Thoracic aorta (tissue), 2 donors: ENCODE measurements at places on chromosomes 6 and 20.

GRCh38 chr6:41049955-41050354 lies 3.0 kb upstream of the APOBEC2 start:
- no peak overlapping the region for H3K4me3 ChIP-seq
- H3K27ac ChIP-seq: no peak overlapping the region
- H3K27me3 ChIP-seq: no peaks in the 10 kb centered on the region
- H3K36me3 ChIP-seq: no peaks in the 10 kb centered on the region

GRCh38 chr6:54286141-54286540 lies 22.1 kb upstream of the TINAG start:
- H3K27me3 ChIP-seq: no peaks in the 10 kb centered on the region
- no peak overlapping the region for H3K27ac ChIP-seq
- no peak for DNase-seq
- H3K36me3 ChIP-seq: no peaks in the 10 kb centered on the region
- no peaks in the 10 kb centered on the region for H3K4me1 ChIP-seq

GRCh38 chr6:88161940-88162339 lies 4.2 kb downstream of the CNR1 start:
- no peaks in the 10 kb centered on the region for H3K27me3 ChIP-seq
- H3K4me3 ChIP-seq: no peak overlapping the region
- no peak for DNase-seq
- H3K4me1 ChIP-seq: peaks cover 3% of the 10 kb centered on the region
- H3K36me3 ChIP-seq: no peaks in the 10 kb centered on the region

DNA sequence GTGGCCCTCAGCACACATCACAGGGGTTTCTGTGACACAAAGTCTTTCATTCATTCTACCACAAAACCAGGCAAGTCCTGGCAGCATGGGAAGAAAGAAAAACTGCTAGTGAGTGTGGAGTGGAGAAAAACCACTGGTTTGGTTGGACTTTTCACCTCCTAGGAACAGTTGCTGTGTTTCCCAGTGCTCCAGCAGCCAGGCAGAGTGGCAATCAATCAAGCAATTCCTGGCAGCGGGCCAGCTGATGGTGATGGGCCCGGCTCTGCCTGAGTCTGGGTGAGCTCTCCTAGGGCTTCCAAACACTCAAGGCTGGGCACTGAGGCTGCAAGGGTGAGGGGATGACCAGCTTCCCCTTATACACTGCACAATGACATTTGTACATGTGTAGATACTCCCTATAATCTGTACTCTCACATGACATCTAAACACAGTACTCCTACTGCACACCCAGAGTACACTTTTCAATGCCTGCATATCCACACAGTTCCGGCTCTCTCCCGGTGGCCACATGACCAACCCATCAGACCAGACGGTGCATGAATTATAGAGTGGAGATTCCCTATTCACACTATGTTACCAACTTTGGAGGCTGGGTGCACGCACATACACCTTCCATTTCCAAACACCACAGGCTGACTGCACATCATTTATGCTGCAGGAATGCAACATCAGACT lies 156.6 kb downstream of the UNC5CL start:
- no peak overlapping the region for H3K4me3 ChIP-seq
- no peaks in the 10 kb centered on the region for H3K36me3 ChIP-seq
- H3K4me1 ChIP-seq: no peaks in the 10 kb centered on the region
- DNase-seq: no peak
- no peak overlapping the region for H3K27ac ChIP-seq

GRCh38 chr6:2990248-2990931 lies 9.3 kb upstream of the NQO2 start:
- DNase-seq: no peak
- no peaks in the 10 kb centered on the region for H3K27me3 ChIP-seq
- no peaks in the 10 kb centered on the region for H3K36me3 ChIP-seq
- H3K4me1 ChIP-seq: peaks cover 22% of the 10 kb centered on the region
- H3K4me3 ChIP-seq: peak overlapping the region; percentile 71

DNA sequence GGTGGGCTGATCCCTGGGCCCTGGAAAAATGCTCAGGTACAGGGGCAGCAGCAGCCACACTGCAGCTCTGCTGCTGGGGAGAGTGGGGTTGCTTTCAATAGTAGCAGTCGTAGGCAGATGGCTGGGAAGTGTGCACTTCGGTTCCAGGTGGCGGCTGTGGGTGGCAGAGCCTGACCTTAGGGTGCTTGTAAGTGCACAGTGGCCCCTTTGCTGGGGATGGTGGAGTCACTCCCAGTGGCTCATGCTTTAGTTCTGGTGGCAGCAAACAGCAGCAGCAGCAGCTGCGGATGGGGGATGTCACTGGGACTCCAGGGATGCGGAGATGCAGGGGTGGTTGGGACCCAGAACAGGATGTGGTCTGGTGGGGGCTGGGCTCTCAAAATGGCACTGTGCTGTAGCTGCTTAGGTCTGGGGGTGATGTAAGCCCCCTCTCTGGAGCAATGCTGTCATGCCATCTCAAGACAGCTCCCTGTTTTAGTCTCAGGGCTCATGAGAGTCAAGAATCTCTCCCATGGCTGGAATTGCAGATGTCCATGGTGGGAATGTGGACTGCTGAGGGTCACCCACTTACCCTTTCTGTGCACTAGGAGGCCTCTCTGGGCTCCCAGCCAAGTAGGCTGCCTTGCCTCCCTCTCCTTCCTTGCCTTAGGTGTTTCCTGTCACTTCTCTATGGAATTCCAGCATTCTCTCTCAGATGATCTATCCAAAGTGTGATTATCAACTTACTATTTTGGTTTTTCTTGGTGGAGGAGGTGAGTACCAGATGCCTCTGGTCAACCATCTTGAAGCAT lies 146.7 kb upstream of the SLC22A23 start:
- no peaks in the 10 kb centered on the region for H3K36me3 ChIP-seq
- no peaks in the 10 kb centered on the region for H3K4me1 ChIP-seq
- no peak overlapping the region for H3K4me3 ChIP-seq
- DNase-seq: no peak
- no peaks in the 10 kb centered on the region for H3K27me3 ChIP-seq

GRCh38 chr6:35064757-35065440 lies 76.2 kb downstream of the TCP11 start:
- H3K27me3 ChIP-seq: no peaks in the 10 kb centered on the region
- peaks cover 22% of the 10 kb centered on the region for H3K36me3 ChIP-seq
- H3K27ac ChIP-seq: peak overlapping the region; percentile 39
- H3K4me3 ChIP-seq: no peak overlapping the region

- DNase-seq: no peak
- no peaks in the 10 kb centered on the region for H3K36me3 ChIP-seq
- no peaks in the 10 kb centered on the region for H3K27me3 ChIP-seq
- no peak overlapping the region for H3K27ac ChIP-seq
These were observed 95.1 kb upstream of the MPC1 start for GRCh38 chr6:166477647-166478365.

- no peaks in the 10 kb centered on the region for H3K4me1 ChIP-seq
- DNase-seq: no peak
- H3K36me3 ChIP-seq: no peaks in the 10 kb centered on the region
- H3K27me3 ChIP-seq: no peaks in the 10 kb centered on the region
These were observed 59.9 kb downstream of the ANKEF1 start for GRCh38 chr20:10094566-10095173.

DNA sequence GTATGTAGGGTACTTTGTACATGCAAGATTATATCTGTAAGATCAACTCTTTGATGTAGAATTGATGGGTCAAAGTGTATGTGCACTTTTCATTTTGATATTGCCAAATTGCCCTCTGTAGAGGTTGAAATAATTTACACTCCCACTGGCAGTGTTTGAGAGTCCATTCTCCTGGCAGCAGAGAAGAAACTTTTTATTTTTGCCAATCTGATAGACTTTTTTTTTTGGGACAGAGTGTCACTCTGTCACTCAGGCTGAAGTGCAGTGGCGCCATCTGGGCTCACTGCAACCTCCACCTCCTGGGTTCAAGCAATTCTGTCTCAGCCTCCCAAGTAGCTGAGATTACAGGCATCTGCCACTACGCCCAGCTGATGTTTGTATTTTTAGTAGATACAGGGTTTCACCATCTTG lies 199.2 kb downstream of the ZFAND3 start:
- no peaks in the 10 kb centered on the region for H3K27me3 ChIP-seq
- H3K36me3 ChIP-seq: no peaks in the 10 kb centered on the region
- DNase-seq: no peak
- H3K27ac ChIP-seq: no peak overlapping the region
- peaks cover 6% of the 10 kb centered on the region for H3K4me1 ChIP-seq
- no peak overlapping the region for H3K4me3 ChIP-seq

- H3K27me3 ChIP-seq: no peaks in the 10 kb centered on the region
- no peaks in the 10 kb centered on the region for H3K36me3 ChIP-seq
- DNase-seq: no peak
- H3K27ac ChIP-seq: no peak overlapping the region
These were observed 29.6 kb downstream of the DSE start for GRCh38 chr6:116400328-116400727.

DNA sequence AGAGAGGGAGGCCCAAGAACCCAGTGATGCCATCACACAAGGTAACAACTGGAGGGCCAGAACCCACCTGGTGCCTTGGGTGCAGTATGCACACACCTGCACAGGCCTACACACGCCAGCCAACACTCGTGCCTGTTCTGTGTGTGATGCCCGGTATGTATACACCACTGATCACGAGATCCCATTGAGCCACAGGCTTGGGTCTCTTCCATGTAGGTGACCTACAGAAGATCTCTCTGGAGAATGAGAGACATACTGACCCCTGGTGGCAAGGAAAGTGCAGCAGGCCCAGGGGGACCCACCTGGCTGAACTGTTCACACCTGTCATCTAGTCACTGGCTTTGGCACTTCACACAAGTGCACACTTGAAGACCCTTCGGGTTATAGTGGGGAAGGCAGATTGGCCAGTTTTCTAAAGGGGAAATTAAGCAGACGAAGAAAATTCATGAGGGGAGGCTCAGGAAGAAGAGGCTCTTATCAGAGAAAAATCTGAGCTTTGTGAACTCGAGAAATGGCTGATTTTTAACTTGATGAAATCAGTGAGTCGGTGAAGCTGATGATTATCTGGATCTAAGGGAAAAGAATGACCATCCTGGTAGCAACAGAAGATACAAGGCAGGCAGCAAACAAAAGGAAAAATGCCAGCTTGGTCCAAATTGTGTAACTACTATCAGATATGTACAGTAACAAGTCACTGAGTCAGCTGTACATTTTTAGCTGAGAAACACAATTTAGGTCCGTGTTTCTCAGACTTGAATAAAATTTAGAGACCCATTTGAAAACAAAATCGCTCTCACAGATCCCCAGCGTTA lies 69.1 kb upstream of the PBOV1 start:
- no peak overlapping the region for H3K27ac ChIP-seq
- H3K36me3 ChIP-seq: no peaks in the 10 kb centered on the region
- no peaks in the 10 kb centered on the region for H3K27me3 ChIP-seq
- no peaks in the 10 kb centered on the region for H3K4me1 ChIP-seq

DNA sequence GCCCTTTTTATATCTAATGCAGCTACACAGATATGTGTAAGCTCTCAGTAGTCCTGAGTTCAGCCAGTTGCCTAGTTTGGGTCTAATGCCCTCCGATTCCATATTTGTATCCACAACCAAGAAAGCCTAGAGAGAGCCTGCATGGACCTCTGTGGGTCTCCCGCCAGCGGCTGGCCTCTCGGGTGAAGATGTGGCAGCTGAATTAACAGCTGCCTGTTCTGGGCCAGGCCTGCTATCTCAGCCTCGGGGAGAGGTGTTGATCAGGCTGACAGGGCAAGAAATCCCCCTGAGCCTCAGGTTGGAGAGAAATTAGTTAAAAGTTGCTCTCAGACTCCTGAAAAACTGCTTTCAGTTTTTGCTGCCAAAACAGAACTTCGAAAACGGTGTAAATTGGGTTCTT lies 19.8 kb downstream of the PTK7 start:
- H3K36me3 ChIP-seq: no peaks in the 10 kb centered on the region
- no peaks in the 10 kb centered on the region for H3K4me1 ChIP-seq
- H3K27ac ChIP-seq: no peak overlapping the region
- no peak overlapping the region for H3K4me3 ChIP-seq

GRCh38 chr20:18638768-18639167 lies 50.9 kb downstream of the DTD1 start:
- H3K4me3 ChIP-seq: no peak overlapping the region
- H3K27ac ChIP-seq: no peak overlapping the region
- no peaks in the 10 kb centered on the region for H3K36me3 ChIP-seq
- DNase-seq: no peak
- H3K27me3 ChIP-seq: no peaks in the 10 kb centered on the region

DNA sequence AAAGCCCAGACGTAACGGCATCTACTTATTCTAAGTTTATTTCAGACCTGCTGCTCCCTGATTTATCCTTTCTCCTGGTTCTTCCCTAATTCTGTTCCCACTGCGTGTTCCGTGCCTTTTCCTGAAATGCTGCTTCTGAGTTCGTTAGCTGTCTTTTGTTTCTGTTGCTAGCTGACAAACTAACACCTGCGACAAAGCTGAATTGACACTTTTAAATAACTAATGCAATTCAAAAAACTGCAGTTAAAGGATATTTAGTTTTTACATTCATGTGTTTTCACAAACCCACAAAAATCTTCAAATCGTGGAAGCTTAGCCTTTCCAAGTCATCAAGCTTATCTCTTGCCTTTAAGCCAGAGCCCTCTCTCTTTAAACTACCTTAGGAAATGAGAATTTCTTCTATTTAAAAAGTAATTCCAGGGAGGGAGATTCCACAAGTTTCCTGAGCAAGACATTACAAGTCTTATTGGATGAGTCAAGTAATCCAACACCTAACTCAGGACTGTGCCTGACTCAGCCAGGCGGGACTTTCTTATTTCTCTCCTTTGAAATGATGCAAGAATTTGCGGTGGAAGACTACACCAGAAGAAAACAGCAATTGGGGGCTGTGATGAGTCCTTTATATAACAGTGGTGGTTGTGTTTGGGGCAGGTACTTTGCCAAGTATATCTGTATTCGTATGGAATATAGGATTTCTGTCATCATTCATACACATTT lies 6.3 kb downstream of the ADTRP start:
- H3K36me3 ChIP-seq: no peaks in the 10 kb centered on the region
- H3K4me3 ChIP-seq: no peak overlapping the region
- peak overlapping the region; percentile 96 for H3K27ac ChIP-seq
- H3K27me3 ChIP-seq: no peaks in the 10 kb centered on the region
- H3K4me1 ChIP-seq: peaks cover 16% of the 10 kb centered on the region

GRCh38 chr20:59724457-59725366 lies 120.4 kb downstream of the PHACTR3 start:
- no peak overlapping the region for H3K4me3 ChIP-seq
- H3K4me1 ChIP-seq: no peaks in the 10 kb centered on the region
- no peak overlapping the region for H3K27ac ChIP-seq

DNA sequence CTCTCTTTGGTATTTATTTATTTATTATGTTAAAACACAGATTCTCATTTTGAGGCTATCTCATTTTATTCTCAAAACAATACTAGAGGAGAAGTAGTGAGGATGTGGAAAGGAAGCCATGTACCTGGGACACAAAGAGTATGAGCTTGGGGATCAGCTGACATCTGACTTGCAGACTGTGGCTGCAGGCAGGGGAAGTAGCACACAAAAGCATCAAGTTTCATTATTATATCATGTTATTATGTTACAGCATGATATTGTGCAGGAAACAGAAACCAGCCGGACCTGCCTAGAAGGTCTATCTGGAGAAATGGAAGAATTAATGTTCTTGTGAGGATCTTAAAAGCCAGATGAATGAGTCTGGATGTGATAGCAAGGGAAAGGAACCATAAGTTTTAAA lies 248.2 kb downstream of the KHDC1L start:
- no peak overlapping the region for H3K27ac ChIP-seq
- H3K36me3 ChIP-seq: no peaks in the 10 kb centered on the region
- H3K27me3 ChIP-seq: no peaks in the 10 kb centered on the region

GRCh38 chr20:13552061-13552460 lies 86.7 kb downstream of the TASP1 start:
- no peaks in the 10 kb centered on the region for H3K36me3 ChIP-seq
- H3K4me1 ChIP-seq: peaks cover 7% of the 10 kb centered on the region
- H3K27ac ChIP-seq: no peak overlapping the region
- no peak overlapping the region for H3K4me3 ChIP-seq
